ENCODE measurements at places on chromosomes 3 and 15.

DNA sequence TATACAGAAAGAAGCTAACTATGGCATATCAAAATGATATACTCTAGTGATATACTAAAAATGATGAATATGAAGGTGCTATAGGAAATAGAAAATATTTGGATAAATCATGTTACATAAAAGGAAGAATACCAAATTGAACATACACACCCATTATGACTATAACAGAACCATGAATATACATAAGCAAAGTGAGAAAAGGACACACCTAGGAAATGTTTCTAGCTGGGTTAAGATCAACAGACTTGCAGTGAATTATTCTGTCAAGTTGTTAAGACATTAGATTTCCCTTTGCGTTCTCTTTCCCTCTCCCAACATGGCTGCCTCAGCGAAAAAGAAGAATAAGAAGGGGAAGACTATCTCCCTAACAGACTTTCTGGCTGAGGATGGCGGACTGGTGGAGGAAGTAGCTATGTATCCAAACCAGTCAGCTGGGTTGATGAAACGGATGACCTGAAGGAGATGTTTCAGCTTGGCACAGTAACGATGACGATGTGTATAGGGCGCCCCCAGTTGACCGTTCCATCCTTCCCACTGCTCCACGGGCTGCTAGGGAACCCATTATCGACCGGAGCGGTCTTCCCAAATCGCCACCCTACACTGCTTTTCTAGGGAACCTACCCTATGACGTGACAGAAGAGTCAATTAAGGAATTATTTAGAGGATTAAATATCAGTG lies 20.2 kb upstream of the PARP14 start:
- DNase-seq: no peak

- peak; percentile 35 for DNase-seq
These were observed 1.2 kb downstream of the CISH start for GRCh38 chr3:50610181-50610971.

DNA sequence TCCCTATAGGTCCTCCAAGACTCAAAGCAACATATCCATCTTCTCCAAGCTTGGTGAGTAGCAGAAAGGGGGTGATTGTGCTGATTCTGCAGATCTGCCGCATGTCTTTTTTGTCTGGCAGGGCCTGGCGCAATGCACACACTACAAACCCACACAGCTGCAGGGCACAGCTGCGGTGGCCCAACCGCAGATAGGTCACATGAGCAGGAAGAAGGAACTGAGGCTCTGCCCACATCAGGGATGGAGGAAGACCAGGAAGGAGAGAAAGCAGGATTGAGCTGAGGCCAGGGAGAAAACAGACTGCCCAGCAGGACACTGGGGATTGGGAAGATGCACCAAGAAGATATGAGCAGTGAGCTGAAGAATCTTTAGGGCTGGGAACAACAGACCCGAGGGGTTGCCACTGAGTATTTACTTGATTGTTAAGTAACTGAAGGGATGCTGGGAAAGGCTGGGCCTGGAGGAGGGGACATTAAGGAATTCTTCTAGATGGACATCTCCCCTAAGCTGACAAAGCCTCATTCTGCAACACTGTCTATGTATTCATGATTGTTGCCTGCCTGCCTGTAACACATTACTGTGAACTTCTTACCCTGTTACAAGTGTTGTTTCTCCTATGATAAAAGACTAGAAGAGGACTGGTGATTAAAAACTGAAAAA lies 126.7 kb downstream of the MYLK start:
- peak; percentile 85 for DNase-seq

GRCh38 chr15:34700891-34701427 lies 53.8 kb downstream of the GJD2 start:
- no peak for DNase-seq

GRCh38 chr15:98711810-98712209 lies 63.5 kb downstream of the IGF1R start:
- no peak for DNase-seq

DNA sequence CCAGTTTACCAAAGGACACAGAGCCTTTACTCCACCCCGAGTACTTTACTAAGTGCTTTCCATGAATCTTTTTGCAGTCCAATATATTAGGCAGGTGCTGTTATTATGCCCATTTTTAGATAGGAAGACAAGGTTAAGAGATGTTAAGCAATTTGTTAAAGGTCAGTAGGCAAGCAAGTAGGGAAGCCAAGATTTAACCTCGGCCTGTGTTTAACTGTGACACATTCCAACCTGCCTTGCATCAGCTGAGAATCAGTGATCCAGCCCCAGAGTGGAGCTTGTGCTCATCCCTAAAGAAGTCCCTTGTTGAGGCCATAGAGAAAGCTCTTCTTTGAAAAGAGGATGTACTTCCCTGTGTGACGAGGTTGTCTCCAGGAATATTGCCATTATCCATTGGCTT lies 51.3 kb upstream of the C15orf61 start:
- no peak for DNase-seq

- no peak for DNase-seq
These were observed 17.6 kb downstream of the METTL6 start for GRCh38 chr3:15409774-15410173.

- DNase-seq: no peak
These were observed 22.0 kb upstream of the LEKR1 start for GRCh38 chr3:156803952-156804741.

GRCh38 chr3:10292505-10293419 lies at the start of gene GHRL:
Gene GHRL, minus strand, starts transcription at chr3:10292947. Its CDS starts 2,767 bp downstream, at chr3:10290180.
- no peak for DNase-seq

DNA sequence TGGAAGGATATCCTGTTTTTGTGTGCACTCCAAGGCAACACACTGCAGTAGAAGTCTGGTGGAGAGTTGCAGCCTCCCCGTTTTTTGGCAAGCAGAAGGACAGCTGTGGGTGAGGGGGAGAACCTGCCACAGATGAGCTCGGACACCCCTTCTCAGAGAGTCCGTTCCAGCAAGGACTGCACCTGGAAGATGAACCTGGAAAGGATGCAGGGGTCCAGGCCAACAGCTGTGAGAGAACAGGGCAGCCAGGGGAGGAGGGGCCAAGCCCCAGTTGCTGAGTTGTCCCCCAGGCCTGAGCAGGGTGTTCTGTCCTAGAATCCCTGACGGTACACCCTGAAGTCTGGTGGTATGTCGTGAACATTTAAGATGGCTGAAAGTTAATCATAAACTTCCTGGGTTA lies 30.2 kb downstream of the ZXDC start:
- no peak for DNase-seq

DNA sequence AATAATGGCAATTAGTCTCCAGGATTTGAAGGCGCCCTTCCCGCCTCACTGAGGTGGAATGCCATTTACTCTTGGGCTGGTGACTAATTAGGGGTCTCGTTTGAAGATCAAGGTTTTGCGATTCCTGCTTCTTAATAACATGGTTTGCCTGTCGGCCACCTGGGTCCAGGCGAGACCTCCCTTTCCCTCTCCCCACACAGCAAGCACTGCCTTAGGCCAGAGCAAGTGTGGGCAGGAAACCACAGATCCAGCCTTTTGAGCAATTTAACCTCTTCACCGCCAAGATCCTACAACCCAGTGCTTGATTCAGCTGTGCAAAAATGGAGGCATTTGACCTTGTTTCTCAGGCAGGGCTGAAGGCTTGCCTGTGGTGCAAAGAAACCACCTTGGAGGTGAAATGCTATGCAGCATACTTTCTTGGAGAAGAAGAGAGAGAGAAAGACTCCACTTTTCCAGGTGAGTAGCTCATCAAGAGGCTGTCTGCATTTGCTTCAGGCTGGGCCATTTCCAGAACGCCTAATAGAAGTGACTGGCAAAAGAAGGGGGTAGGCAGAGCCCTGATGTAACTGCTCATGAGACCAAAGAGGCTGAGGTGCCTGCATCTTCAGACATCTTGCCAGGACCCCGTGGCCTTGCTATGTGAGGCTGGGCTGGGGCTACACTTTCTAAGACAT lies 34.1 kb upstream of the WNT5A start:
- DNase-seq: no peak

- peak; percentile 5 for DNase-seq
These were observed 102.1 kb upstream of the ARPP21 start for GRCh38 chr3:35537265-35537664.

- DNase-seq: no peak
These were observed 330.2 kb downstream of the RORA start for GRCh38 chr15:60898896-60899295.

DNA sequence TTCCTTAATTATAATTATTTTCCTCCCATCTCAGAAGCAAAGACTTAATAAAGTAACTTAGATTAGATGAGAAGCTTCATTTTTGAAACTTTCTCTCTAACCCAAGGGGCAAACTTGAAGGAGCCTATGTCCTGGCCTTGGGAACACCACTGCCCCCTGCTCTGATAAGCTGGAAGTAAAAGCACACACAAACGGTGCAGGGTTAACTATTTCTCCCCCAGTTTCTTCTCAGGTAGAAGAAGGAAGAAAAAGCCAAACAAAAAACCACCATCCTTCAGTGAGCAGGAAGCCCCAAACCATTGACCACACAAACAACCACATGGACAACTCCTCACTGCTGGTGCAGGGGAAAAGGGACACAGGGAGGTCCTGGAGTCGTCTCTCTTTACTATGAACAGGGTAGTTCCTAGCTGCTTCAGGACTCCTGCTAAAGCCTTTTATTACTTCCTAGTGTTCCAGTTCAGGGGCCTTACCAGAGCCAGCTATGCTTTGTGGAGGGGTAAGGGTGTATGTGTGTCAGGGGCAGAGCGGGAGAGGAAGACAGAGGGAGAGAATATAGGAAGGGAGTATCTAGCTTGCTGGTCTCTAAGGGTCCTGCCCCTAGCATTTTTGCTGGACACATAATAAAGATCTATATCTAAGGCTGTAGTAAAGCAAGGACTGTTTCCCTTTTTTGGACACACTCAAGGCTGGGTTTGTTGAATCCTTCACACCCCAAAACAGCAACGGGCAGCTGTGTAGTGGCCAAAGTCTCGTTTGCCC lies 94.0 kb upstream of the UMPS start:
- no peak for DNase-seq

DNA sequence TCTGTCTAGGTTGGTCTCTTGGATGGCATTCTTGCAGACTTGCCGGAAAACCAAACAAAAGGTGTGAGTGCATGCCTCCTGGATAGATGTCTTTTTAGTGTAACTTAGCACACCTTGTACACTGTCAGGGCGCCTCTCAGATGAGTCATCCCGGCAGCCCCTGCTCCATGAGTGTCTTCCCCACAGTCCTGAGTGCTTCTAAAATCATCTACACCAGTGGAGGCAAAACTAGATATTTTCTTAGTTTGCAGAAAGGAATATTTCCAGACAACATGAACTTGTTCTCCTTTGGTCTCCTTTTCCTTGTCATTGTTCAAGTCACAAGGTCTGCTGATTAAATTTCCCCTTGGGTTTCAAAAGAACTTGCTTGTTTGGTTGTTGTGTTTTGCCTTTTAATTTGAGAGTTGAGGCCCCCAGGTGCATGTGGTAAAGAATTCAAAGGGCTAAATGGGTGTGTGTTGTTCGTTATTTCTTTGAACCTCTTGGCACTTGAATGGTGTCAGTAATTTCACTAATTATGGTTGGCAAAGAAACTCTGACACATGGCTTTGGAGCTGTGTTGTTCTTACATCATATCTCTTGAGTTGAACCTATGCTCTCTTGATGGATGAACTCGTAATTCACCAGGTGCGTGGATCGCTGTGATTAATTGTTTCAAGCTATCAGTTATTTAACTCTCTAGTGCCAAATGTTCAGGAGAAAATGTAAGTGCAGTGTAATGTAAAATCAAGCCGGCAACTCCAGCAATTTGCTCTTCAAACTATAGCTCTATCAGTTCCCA lies 98.2 kb downstream of the IGF1R start:
- no peak for DNase-seq

DNA sequence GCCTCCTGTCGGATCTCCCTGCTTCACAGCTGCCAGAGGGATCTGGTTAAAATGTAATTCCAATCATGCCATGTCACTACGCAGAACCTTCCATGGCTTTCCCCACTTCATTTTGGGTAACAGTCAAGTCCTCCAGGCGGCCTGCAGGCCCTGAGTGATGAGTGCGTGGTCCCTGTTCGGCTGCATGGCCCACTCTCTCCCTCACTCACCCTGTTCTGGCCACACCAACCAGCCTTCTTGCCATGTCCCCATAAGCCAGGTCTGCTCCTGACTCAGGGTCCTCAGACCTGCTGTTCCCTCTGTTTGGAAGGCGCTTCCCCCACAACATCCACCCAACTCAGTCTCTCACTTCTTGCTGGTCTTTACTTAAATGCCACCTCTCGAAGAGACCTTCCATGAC lies 41.6 kb upstream of the LINGO1 start:
- no peak for DNase-seq

DNA sequence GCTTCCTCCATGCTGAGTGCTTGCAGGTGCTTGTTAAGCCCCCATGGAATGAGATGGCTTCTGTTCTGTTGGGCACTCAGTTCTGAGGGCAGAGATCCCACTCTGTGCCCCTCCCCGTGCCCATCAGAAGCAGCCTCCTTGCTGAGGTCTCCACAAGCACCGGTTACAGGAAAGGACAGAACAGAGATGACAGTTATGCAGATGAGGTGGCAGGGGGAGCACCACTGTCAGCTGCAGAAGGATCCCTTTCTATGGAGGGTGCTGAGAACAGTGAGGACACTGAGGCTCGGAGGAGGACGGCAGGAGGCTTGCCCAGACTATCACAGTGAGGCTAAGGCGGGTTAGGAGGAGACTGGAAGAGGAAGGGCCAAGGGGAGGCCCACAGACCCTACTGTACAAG lies 12.4 kb downstream of the CACNA2D2 start:
- DNase-seq: no peak

DNA sequence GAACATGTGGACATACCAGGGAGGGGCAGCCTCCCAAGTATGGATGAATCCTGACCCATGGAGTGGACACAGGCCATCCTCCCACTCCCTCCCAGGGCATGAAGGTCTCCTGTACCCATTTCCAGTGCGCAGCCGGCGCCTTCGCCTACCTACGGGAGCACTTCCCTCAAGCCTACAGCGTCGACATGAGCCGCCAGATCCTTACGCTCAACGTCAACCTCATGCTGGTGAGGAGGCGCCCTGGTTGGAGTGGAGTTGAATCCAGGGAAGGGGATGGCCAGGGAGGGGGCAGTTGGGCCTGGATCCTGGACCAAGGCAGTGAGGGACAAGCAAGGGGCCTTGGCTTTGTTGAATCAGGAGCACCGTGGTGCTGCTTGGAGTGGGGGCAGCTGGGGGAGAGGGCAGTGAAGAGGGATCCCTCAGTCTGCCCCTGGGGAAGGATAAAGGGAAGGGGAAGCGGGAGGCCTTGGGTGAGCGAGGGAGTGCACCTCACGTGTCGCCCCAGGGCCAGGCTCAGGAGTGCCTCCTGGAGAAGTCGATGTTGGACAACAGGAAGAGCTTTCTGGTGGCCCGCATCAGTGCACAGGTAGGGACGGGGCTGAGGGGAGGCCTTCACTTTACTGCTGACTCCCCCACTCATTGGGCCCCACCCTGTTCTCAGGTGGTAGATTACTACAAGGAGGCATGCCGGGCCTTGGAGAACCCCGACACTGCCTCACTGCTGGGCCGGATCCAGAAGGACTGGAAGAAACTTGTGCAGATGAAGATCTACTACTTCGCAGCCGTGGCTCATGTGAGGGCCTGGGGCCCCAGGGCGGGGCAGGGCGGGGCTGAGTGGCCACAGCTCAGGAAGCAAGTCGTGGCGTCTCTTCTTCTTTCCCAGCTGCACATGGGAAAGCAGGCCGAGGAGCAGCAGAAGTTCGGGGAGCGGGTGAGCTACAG lies 25.3 kb downstream of the PTPN23 start:
- no peak for DNase-seq
